RWPE2 (cell line): ENCODE measurements at places on chromosomes 1 and 21.

- H3K27me3 ChIP-seq = no peaks in the 10 kb centered on the region
- H3K27ac ChIP-seq = no peak overlapping the region
- no peak overlapping the region for H3K4me3 ChIP-seq
- H3K36me3 ChIP-seq = no peaks in the 10 kb centered on the region; the same call in 1 of the 2 replicates
- DNase-seq = no peak
These were observed 195.4 kb downstream of the GPR52 start for GRCh38 chr1:174643206-174643605.

DNA sequence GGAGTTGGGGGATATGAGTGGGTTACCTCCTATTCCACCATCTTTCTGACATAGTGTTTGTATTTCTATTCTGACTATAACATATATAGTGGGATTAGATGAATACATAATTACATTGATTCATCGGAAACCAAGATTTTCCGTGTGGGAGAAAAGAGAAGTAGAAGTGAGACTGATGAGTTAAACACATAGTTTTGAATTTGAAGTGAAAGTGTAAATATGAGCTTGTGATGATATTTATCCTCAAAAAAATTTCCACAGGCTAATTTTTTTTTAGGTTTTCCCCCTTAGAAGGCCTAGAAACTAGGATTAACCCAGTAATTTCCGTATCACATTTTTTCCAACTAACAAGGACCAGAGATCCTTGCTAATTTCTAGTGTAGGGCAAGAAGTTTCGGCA is 6.9 kb downstream of the CD1B start:
- DNase-seq = no peak
- no peak overlapping the region for H3K4me3 ChIP-seq
- no peaks in the 10 kb centered on the region for H3K36me3 ChIP-seq
- H3K4me1 ChIP-seq = no peaks in the 10 kb centered on the region

GRCh38 chr1:61285371-61285885 is 203.1 kb downstream of the NFIA start:
- H3K36me3 ChIP-seq = no peaks in the 10 kb centered on the region
- DNase-seq = no peak
- H3K27ac ChIP-seq = peak overlapping the region; percentile 89
- H3K4me3 ChIP-seq = no peak overlapping the region

GRCh38 chr1:22217811-22218460 is 75.0 kb upstream of the WNT4 start:
- H3K4me1 ChIP-seq = no peaks in the 10 kb centered on the region
- no peak overlapping the region for H3K4me3 ChIP-seq
- H3K36me3 ChIP-seq = no peaks in the 10 kb centered on the region
- peaks cover 8% of the 10 kb centered on the region for H3K27me3 ChIP-seq
- no peak overlapping the region for H3K27ac ChIP-seq

DNA sequence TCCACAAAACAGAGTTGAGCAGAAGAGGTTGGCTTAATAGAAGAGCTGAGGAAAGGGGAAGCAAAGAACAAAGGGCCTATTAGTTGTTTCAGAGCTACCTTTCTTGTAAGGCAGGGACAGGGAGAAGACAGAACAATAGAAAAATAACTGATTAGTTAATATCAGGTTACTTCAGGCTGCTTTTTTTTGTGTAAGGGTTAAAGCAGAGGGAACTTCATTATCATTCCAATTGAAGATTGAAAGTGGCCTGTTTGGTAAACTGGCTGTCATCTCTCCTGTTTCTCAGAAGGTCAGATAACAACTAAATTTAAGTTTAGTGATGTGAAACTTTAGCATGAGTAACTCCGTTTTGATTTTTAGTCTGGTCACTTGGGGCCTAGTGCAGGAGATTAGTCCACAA is 22.3 kb downstream of the CDC42 start:
- DNase-seq = no peak
- H3K4me3 ChIP-seq = no peak overlapping the region
- H3K36me3 ChIP-seq = peaks cover 85% of the 10 kb centered on the region
- peaks cover 7% of the 10 kb centered on the region for H3K4me1 ChIP-seq
- H3K27ac ChIP-seq = no peak overlapping the region
- H3K27me3 ChIP-seq = no peaks in the 10 kb centered on the region

DNA sequence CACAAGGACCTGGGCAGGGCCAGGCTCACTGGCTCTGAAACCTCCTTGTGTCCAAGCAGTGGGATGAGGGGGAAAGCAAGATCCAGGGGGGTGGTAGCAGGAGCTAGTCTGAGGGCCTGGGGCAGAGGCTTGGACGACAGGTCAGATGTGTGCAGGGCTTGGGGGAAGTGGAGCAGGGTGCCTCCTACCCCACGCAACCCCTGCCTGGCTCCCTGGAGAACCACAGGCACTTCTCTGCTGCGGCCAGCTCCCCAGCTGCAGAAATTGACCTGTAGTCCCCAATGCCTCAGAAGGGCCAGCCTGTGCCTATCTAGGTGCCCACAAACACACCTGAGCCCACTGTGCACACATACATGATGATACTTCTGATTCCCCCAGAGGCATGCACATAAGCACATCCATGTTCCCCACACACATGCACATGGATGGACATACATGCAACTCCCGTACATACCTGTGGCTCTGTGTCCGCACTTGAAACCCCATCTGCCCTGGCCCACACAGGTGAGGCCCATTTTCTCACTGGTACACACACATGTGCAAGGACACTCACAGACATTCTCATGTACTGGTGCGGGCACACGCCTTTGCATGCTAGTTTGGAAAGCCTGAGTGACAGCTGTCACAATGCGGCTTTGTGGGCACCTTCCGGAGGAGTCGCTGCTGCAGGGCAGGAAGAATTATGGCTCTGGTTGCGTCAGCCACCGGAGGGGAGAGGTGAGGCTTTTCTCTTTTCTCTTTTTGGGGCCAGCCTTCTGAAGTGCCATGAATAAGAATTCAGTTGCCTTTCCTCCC is 247.2 kb upstream of the CSF3R start:
- H3K4me3 ChIP-seq = no peak overlapping the region
- DNase-seq = no peak
- no peak overlapping the region for H3K27ac ChIP-seq
- H3K4me1 ChIP-seq = no peaks in the 10 kb centered on the region
- H3K27me3 ChIP-seq = peaks cover 5% of the 10 kb centered on the region
- H3K36me3 ChIP-seq = no peaks in the 10 kb centered on the region

- no peak overlapping the region for H3K4me3 ChIP-seq
- peak overlapping the region; percentile 18 for H3K27ac ChIP-seq
- H3K4me1 ChIP-seq = peaks cover 2% of the 10 kb centered on the region
- peak; percentile 85 for DNase-seq
- H3K36me3 ChIP-seq = no peaks in the 10 kb centered on the region
These were observed 6.5 kb downstream of the NR0B2 start for GRCh38 chr1:26907071-26907917.

- H3K36me3 ChIP-seq = no peaks in the 10 kb centered on the region
- no peak for DNase-seq
- no peak overlapping the region for H3K27ac ChIP-seq
- H3K27me3 ChIP-seq = peaks cover 3% of the 10 kb centered on the region
- no peaks in the 10 kb centered on the region for H3K4me1 ChIP-seq
These were observed 81.5 kb upstream of the MROH9 start for GRCh38 chr1:170853867-170854266.

DNA sequence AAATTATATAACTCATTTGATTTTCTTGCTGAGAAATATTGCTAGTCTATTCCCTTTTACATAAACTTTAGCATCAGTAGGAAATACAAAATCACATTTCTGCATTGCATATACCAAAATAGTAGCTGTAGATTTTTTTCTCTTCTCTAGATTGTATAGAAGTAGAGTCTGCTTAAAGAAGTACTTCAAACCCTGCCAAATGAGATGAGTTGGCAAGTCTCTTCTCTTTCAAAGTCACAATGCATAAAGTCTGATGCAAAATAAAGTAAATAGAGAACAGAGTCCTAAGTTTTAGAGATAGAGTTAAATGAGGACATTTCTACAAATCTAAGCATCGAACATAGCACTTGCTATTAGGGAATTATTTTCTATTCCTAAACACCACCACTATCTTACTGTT is 6.4 kb downstream of the PLPPR4 start:
- no peak for DNase-seq
- no peaks in the 10 kb centered on the region for H3K36me3 ChIP-seq
- no peak overlapping the region for H3K27ac ChIP-seq
- no peaks in the 10 kb centered on the region for H3K4me1 ChIP-seq

DNA sequence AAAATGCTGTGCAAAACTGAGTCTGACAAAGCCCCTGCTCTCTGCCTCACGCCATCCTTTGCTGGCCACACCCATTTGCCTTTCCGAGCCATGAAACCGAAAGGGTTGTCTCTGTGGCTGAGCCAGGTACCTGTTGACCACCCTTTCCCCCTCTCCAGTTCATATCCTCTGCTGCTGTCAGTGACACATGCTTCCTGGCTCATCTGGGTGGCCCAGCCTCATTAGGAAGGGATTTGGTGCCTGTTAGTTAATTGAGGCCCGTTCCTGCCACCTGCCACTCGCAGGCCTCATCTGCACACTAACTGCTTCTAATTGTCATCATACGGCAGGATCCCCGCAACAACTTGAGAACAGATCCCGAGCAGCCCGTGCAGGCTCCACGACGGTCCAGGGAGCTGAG is 79.2 kb downstream of the OLIG1 start:
- H3K27me3 ChIP-seq = peaks cover 25% of the 10 kb centered on the region
- no peaks in the 10 kb centered on the region for H3K4me1 ChIP-seq
- H3K4me3 ChIP-seq = no peak overlapping the region

- no peak overlapping the region for H3K27ac ChIP-seq
- H3K4me1 ChIP-seq = peaks cover 9% of the 10 kb centered on the region
- H3K36me3 ChIP-seq = no peaks in the 10 kb centered on the region
- no peak overlapping the region for H3K4me3 ChIP-seq
- H3K27me3 ChIP-seq = no peaks in the 10 kb centered on the region
These were observed 9.9 kb upstream of the HSPG2 start for GRCh38 chr1:21946836-21947587.

GRCh38 chr1:100075773-100076172 is 57.0 kb downstream of the SASS6 start:
- H3K4me3 ChIP-seq = no peak overlapping the region
- no peaks in the 10 kb centered on the region for H3K4me1 ChIP-seq

DNA sequence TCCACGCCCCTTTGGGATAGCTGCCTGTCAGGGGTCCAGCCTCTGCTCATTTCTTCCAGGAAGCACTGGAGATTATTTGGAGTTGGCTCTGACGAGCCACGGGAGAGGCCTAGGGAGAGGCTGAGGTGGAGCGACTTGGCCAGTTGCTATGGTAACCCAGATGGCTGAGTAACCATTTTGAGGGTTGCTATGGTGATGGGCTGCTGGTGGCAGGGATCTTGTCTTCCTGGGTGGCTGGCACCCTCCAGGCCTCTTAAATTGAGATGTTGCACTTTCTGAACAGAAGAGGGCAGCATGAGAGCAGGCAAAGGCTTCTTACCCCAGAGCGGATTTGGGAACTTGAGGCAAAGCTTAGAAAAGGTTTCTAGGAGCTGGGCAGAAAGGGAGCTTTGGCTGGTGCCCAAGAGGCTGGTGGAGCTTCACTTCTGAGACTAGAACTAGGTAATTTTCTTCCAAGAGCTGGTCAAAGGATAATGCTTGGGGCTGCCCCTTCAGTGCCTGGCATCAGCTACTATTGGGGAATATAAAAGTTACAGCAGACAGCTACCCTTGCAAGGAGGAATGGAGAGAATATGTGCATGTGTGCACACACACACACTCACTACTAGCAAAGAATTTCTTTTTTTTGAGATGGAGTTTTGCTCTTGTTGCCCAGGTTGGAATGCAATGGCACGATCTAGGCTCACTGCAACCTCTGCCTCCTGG is 72.5 kb downstream of the NDUFS5 start:
- no peak overlapping the region for H3K27ac ChIP-seq
- H3K27me3 ChIP-seq = no peaks in the 10 kb centered on the region
- no peak overlapping the region for H3K4me3 ChIP-seq
- DNase-seq = no peak

DNA sequence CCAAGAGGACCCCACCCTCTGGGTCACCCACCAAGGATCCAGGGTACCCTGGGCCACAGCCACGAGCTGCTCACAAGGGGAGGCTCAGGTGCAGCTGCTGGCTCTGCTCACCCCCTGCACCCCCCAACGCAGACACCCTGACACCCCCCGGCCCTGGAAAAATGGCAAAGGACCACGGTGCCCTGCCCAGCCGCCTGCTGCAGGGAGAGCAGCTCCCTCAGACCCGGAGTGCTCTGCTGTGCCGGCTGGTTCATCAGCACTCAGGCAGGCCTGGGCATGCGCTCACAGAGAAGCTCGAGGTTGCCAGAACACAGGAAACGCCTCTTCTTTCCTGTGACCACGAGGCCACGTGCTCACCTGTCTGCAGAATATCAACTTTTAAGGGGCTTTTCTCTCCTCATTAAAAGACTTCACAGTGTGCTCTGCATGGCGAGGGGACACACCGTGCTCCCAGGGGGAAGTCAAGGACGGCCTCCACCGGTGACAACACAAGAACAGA is 4.3 kb upstream of the C1QTNF12 start:
- H3K36me3 ChIP-seq = peaks cover 30% of the 10 kb centered on the region
- DNase-seq = no peak
- H3K4me3 ChIP-seq = no peak overlapping the region
- peaks cover 10% of the 10 kb centered on the region for H3K4me1 ChIP-seq
- peak overlapping the region; percentile 44 for H3K27ac ChIP-seq
- no peaks in the 10 kb centered on the region for H3K27me3 ChIP-seq

- no peaks in the 10 kb centered on the region for H3K27me3 ChIP-seq
- H3K36me3 ChIP-seq = peaks cover 59% of the 10 kb centered on the region
- H3K4me1 ChIP-seq = peaks cover 21% of the 10 kb centered on the region
- H3K4me3 ChIP-seq = no peak overlapping the region
- DNase-seq = no peak
These were observed 32.8 kb upstream of the CD101 start for GRCh38 chr1:116968724-116969123.

GRCh38 chr1:58780836-58781452 is 2.9 kb downstream of the JUN start:
- H3K36me3 ChIP-seq = peaks cover 30% of the 10 kb centered on the region
- no peak for DNase-seq
- H3K4me3 ChIP-seq = peak overlapping the region; percentile 83
- H3K27me3 ChIP-seq = no peaks in the 10 kb centered on the region
- H3K4me1 ChIP-seq = peaks cover 23% of the 10 kb centered on the region

DNA sequence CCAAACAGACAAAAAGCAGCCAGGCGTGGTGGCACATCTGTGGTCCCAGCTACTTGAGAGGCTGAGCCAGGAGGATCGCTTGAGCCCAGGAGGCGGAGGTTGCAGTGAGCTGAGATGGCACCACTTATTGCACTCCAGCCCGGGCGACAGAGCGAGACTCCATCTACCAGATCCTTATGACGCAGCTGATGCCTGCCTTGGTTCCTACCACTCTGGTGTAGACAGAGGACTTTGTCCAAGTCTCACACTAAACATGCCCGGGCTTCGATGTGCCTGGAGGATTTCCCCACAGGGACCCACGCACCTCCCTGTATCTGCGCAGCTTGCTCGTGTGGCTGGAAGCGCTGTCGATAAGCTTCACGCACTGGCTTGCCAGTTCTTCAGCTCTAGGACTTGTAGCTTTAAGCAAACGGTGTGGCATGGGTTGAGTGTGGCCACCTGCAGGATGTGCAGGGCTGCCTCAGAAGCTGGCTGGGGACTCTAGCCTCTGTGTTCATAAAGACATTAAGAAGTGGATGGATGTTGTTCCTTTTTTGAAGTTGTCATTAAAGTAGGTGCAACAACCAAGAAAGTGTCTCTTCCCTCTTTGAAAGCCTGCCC is 4.8 kb downstream of the TPRG1L start:
- no peaks in the 10 kb centered on the region for H3K4me1 ChIP-seq
- DNase-seq = no peak
- no peaks in the 10 kb centered on the region for H3K27me3 ChIP-seq
- H3K27ac ChIP-seq = no peak overlapping the region

- H3K4me3 ChIP-seq = no peak overlapping the region
- no peaks in the 10 kb centered on the region for H3K4me1 ChIP-seq
- peaks cover 10% of the 10 kb centered on the region for H3K27me3 ChIP-seq
- no peak overlapping the region for H3K27ac ChIP-seq
These were observed 671.2 kb downstream of the MATN1 start for GRCh38 chr1:30052178-30052577.
